ENCODE measurements at places on chromosomes 5 and 9.
A peak's percentile ranks its signal among the peaks of the same experiment; 100 is the strongest.

DNA sequence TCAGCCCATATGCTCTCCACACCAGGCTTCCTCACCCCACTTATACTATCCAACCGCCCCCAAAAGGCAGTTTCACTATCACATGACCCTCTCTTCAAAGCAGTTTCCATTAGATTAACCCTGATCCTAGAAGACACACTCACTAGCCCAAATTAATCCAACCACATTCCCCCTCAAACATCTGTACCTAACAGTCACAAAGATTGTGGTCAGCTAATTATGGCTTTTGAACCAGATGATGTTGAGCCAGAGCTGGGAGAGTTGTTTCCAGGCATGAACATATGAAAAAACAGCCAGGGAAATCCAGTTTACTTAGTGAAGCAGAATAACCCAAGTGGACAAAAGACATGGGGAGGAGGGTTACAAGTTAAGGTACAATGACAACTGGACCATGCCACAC, 131.2 kb downstream of the SPOCK1 start:
- no peak for DNase-seq

GRCh38 chr5:132293066-132293991, 865 bp upstream of the SLC22A4 start:
- peak; percentile 95 for DNase-seq

DNA sequence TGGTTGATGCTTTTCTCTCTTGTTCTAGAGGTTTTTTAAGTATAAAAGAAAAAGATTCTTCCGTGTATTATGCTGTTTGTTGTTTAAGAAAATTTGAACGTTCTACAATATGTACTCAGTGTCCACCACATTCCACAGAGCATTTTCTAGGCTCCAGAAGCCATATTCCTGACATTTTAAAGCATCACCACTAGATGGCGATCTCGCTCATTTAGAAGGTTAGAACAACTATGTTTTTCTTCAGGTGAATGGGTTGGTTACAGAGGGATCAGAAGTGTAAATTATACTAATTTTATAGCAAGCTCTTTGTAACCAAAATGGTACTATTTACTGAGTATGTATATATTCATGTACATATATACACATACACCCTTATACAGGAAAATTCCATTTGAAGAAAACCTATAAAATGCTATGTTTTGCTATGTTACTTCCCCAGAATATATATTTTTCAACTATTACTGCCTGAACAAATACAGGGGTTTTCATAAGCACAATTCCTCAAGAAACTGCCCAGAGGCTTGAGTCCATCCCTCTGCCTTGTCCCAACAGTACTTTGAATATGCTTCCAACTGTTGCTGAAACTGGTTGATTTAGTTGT, 284.3 kb downstream of the CCDC171 start:
- DNase-seq, result no peak

DNA sequence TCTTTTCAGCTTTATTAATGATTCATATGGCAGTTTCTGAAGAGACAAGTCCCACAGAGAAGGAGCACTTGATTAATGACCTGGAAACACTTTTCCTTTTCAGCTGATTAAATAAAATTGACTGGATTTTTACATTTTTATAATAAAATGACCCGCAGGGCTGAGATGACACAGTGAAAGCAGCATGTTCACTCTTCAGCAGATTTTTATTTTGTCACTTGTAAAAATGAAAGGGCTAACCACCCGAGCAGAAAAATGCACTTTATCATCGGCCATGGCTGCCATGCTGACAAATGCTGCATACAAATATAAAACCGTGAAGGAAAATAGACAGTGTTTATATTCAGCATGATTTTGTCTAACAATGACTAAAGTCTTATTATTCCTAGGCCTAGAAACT, 321.6 kb upstream of the ITGA1 start:
- DNase-seq, result peak; percentile 24

- DNase-seq, result no peak
Observed at GRCh38 chr9:128204858-128205257, 1.7 kb downstream of the DNM1 start.

- no peak for DNase-seq
Observed at GRCh38 chr5:179405426-179406030, 60.3 kb upstream of the ADAMTS2 start.

DNA sequence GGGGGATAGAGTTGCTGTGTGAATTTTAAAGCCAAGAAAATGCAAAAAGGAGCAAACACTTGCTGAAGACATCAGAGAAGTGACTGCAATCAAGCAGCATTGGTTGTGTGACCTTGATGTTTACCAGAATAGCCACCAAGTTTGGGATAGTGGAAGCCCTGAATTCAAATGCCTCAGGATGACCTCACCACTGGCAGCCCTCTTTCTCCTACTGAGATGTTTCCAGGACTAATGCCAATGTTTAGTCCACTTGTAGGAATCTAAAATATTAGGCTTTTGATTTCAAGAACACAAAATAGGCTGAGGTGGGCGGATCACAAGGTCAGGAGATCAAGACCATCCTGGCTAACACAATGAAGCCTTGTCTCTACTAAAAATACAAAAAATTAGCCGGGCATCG, 112.2 kb upstream of the NUDT12 start:
- no peak for DNase-seq

DNA sequence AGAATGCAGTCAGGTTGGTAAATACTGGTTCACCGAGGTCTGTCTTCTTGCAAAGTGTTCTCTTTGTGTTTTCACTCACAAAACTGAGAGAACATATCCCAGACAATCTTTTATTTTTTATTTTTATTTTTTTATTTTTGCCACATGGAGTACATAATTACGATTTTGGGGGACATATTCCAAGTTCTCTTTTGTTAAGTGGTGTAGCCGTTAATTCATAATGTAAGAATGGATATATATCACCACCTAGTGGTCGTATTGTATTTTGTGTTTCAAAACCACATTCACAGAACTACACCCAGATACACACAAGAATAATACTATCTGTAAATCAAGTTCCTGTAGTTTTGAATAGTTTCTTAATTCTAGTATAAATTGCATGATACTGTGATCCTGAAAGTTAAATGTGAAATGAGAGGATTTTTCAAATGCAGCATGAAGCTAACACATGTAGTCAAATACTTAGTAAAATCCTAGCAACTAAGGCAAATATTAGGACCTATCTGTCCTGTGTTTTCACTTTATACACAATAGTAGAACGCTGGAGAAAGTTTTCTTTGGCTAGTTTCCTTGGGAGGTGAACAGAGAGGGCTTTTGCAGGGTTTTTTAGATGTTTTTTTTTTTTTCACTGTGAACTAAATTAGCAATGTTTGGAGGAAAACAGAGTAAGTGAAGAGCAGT, 92.7 kb downstream of the VCAN start:
- peak; percentile 73 for DNase-seq

DNA sequence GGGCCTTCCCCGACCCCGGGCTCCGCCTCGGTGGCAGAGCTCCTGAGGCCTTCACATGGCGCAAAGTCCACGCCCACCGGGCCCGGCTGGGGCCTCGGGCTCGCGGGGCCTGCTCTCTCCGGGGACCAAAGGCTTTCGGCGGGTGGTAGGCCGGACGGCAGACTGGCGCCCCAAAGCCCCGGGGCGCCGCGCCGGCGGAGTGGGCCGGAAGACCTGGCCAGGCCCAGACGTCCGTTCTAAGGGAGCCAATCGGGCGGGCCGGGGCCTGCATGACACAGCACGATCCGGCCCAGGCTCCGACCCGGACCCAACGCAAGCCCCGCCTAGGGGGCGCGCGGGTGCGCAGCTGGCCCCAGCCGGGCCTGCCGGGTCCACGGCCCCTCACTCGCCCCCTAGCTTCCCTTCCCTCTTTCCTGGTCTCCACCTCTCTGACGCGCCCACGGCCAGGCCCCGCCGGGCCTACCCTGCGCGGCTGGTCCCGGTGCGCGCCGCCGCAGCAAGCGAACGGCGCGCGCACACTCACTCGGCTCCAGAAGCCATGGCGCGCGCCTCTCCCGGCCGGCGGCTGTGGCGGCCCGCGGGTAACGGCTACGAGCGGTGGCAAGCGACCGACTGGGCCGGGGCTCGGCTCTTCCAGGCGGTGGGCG, 488 bp downstream of the VCP start:
- peak; percentile 94 for DNase-seq

DNA sequence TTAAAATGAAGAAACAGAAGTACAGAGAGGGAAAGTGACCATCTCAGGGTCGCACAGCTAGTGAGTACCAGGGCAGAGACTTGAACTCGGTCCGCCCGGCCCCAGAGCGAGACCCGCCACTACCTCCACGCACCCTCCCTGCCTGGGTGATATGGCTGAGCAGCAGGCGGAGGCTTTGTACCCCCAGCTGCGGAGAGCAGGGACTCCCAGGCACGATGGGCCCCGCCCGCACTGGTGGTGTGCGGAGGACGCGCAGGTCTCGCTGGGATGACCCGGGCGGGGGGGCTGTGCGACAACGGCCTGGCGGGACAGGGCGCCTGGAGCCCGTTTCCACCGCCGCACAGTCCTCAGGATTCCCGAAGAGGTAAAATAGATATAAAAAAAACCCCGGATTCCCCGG, 64.7 kb upstream of the LARP1 start:
- no peak for DNase-seq

GRCh38 chr5:66616520-66617225, 20.5 kb downstream of the MAST4 start:
- DNase-seq, result no peak

- DNase-seq, result no peak
Observed at GRCh38 chr5:145027286-145027685, 807.9 kb downstream of the PRELID2 start.

- no peak for DNase-seq
Observed at GRCh38 chr9:122477346-122477745, 380 bp downstream of the OR1J1 start.

DNA sequence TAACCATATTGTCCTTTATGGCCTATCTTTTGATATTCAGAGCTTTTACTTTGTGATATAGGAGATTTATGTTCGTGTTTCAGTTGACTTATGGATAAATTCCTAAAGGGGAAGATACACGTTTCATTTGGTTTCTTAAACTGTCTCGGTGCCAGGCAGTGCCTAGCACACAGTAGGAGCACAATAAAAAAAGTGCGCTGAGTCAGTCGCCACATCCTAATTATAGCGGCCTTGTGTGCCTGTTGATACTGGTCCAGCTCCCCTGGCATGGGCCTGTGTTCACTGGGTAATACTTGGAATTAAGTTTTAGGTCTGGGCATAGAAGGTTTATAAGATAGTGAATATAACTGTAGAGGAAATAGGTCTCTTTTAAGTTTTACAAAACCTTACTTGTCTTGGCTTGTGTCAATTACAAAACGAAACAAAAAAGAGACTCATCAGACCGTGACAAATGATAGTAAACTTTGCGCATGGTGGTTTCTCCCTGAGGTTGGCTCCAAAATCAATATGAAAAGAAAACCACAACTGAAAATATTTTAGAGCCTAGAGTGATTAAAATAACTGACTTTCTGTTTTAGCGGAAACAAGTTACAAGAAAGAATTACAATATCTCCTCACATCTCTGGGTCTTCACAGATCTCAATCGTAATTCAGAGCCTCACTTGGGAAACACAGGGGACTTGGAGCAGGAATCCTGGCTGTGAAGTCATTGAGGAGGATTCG, 84.8 kb downstream of the MVB12B start:
- DNase-seq, result no peak

- no peak for DNase-seq
Observed at GRCh38 chr5:113437111-113437510, 2.3 kb upstream of the TSSK1B start.

DNA sequence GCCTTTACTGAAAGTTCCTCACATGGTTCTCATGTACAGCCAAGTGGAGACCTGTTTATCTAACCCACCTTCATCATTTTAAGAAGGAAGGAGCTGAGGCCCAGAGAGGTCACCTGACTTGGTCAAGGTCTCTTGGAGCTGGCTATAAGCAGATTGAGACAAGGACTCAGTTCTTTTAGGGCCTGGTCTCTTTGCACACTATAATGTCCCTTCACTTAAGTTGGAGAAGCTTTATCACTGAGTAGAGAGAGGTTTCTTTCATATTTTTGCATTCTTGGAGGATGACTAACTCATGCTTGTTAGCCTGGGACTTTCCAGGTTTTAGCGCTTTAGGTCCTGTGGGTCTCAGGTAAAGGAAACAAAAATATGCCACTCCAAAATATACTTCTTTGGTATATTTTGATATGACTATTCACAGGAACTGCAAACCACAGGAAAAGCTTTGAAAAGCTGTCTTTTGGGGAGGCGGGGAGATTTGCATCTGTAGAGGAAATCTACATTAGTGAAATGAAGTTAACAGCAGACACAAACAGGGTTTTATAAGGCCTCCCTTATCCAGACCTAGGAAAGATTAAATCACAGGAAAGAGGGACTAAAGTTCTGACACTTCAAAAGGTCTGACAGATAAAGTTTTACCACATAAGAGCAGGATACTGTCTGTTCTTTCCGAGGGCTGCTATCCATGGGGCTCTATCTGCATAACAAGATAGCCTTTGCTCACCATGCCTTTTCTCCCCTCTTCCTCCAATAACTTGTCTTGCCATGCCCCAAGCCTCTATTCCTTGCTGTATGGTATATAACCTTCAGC, 95.8 kb upstream of the ANKRD55 start:
- DNase-seq, result no peak

GRCh38 chr9:117744856-117745389, 40.7 kb downstream of the TLR4 start:
- DNase-seq, result no peak

- DNase-seq, result no peak
Observed at GRCh38 chr5:55222092-55222984, 4.8 kb downstream of the MCIDAS start.

DNA sequence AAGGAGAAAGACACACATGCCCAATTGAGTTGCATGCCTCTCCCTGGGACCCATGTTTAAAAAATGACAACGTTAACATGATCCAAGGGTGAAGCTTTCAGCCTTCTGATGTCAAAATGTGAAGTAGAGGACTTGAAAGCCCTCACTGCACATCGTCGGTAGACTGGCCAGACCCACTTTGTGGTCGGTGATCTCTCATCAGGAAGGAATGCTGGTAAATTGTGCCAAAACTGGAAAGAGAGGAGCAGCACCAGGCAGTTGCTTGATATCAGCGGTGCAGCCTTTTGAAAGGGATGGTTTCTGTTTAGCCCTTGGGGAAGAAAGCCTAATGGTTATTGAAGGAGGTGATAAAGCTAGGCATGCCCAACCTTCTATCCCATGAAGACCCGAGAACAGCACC, 125.3 kb upstream of the MARCHF11 start:
- DNase-seq, result no peak

- DNase-seq, result peak; percentile 15
Observed at GRCh38 chr5:51961154-51961562, 577.9 kb downstream of the ISL1 start.

- DNase-seq, result no peak
Observed at GRCh38 chr9:114511978-114512874, 7.0 kb upstream of the WHRN start.

GRCh38 chr9:2722715-2723114, 5.4 kb downstream of the KCNV2 start:
- no peak for DNase-seq
